ENCODE measurements at places on chromosomes 7 and 10.

DNA sequence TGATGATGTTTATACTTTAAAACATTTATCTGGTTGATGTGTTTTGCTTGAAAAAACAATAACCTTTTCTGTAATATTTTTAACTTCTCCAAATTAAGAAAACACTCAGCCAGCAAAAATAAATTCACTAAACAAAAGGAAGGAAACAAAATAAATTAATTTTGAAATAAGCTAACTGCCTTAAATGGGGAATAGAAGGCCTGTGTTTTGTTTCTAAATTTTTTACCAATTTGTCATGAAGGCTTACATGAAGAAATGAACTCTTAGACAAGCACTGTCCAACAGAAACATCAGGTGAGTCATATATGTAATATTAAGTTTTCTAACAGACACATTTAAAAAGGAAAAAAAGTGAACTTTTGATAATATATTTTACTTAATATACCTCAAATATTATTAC is 68.5 kb downstream of the LRRN3 start:
- H3K36me3 ChIP-seq: no peaks in the 10 kb centered on the region
- H3K4me3 ChIP-seq: no peak overlapping the region
- no peaks in the 10 kb centered on the region for H3K4me1 ChIP-seq
- H3K27ac ChIP-seq: no peak overlapping the region

DNA sequence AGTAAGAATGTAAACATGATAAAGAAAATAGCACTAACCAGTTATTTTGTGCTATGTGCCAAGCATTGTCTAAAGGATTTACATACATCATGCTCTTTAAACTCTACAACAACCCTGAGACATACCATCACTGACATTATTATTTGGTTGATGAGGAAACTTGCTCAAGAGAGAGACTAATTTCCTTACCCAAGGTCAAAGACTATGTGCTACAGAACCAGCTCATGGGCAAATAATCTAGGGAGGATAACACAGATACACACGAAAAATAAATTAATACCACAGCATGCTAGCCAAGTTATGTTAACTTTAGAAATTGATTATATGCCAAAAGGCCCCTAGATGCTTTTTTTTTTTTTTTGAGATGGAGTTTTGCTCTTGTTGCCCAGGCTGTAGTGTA is 2.7 kb downstream of the ANKRD16 start:
- no peaks in the 10 kb centered on the region for H3K27me3 ChIP-seq
- no peak overlapping the region for H3K4me3 ChIP-seq
- H3K36me3 ChIP-seq: peaks cover 33% of the 10 kb centered on the region
- peaks cover 24% of the 10 kb centered on the region for H3K4me1 ChIP-seq
- no peak overlapping the region for H3K27ac ChIP-seq

DNA sequence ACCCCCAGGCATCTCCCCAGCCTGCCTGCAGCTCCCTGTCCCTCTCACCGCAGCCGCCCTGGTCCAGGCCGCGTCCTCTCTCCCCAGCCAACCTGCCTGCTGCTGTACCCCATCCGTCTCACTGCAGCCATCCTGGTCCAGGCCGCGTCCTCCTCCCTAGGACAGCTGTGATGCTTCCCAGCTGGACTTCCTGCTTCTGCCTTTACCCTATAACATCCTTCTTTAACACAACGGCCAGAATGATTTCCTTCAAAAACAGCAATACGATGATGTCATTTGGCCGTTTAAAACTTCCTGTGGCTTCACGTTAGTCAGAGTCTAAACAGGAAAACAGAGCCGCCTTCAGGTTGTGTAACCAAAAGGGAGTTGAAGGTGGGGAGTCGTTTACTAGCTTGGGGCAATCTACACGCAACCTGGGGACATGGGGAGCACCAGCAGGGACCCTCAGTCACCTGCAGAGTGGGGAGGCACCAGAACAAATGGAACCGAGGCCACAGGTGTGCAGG is 32.2 kb upstream of the ZFAND2A start:
- DNase-seq: no peak
- peaks cover 33% of the 10 kb centered on the region for H3K27me3 ChIP-seq
- H3K36me3 ChIP-seq: peaks cover 3% of the 10 kb centered on the region
- no peak overlapping the region for H3K27ac ChIP-seq

- no peak overlapping the region for H3K4me3 ChIP-seq
- DNase-seq: no peak
- H3K27me3 ChIP-seq: no peaks in the 10 kb centered on the region
- no peak overlapping the region for H3K27ac ChIP-seq
- no peaks in the 10 kb centered on the region for H3K4me1 ChIP-seq
These were observed 849.7 kb downstream of the GRM8 start for GRCh38 chr7:126403040-126403439.

DNA sequence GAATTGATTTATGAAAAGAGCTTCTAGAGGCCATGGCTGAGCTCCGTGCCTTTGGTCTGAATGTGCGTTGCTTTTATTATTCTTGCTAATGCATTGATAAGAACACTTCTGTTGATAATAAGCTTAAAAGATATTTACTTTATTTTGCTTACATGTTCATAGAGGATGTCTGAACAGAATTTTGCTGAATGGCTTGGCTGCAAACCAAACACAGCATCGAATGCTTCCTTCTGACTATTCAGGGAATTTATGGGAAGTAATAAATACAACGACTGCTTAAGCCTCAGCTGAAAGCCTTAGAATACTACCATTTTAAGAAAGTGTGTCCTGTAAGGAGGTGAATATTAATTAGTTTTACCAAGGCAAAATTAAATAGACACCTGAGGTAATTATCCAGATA is 643.5 kb upstream of the POT1 start:
- H3K27ac ChIP-seq: no peak overlapping the region
- H3K27me3 ChIP-seq: no peaks in the 10 kb centered on the region
- H3K4me1 ChIP-seq: no peaks in the 10 kb centered on the region
- H3K4me3 ChIP-seq: no peak overlapping the region
- DNase-seq: no peak
- H3K36me3 ChIP-seq: no peaks in the 10 kb centered on the region

- no peaks in the 10 kb centered on the region for H3K27me3 ChIP-seq
- no peak for DNase-seq
- no peaks in the 10 kb centered on the region for H3K4me1 ChIP-seq
- H3K27ac ChIP-seq: no peak overlapping the region
These were observed 70.0 kb upstream of the AGBL3 start for GRCh38 chr7:134916171-134916883.
